Gastrocnemius medialis (tissue), 4 donors: ENCODE measurements at places on chromosomes 3 and 15. TPM values are rescaled to one million over a fixed set of nuclear protein-coding genes. Genes with fewer than 3 reads are reported as not detected.

The POPDC2 gene
- 7.8 TPM for total RNA-seq

The ARL8B gene
- 102 TPM for total RNA-seq

The FANCD2OS gene
- not detected for total RNA-seq

- H3K27ac ChIP-seq, result no peak overlapping the region
- no peak for DNase-seq
- H3K4me1 ChIP-seq, result no peaks in the 10 kb centered on the region
- no peaks in the 10 kb centered on the region for H3K36me3 ChIP-seq
Measured at GRCh38 chr15:47577461-47577860, 139.8 kb upstream of the SEMA6D start.

- no peaks in the 10 kb centered on the region for H3K36me3 ChIP-seq
- H3K4me3 ChIP-seq, result no peak overlapping the region
- DNase-seq, result no peak
- no peaks in the 10 kb centered on the region for H3K27me3 ChIP-seq
- H3K4me1 ChIP-seq, result no peaks in the 10 kb centered on the region
- no peak overlapping the region for H3K27ac ChIP-seq
Measured at GRCh38 chr15:98860281-98861041, 147.1 kb downstream of the PGPEP1L start.

- H3K27ac ChIP-seq, result peak overlapping the region; percentile 99
- peaks cover 22% of the 10 kb centered on the region for H3K4me1 ChIP-seq
- DNase-seq, result peak; percentile 100
- H3K27me3 ChIP-seq, result no peaks in the 10 kb centered on the region
- no peak overlapping the region for H3K4me3 ChIP-seq
Measured at GRCh38 chr3:42739401-42740158, 33.5 kb downstream of the CCDC13 start.

GRCh38 chr3:188239035-188239434, 85.1 kb downstream of the LPP start:
- H3K27me3 ChIP-seq, result no peaks in the 10 kb centered on the region
- peaks cover 36% of the 10 kb centered on the region for H3K4me1 ChIP-seq
- peak overlapping the region; percentile 84 for H3K27ac ChIP-seq
- no peaks in the 10 kb centered on the region for H3K36me3 ChIP-seq
- no peak for DNase-seq
- no peak overlapping the region for H3K4me3 ChIP-seq

- H3K27me3 ChIP-seq, result no peaks in the 10 kb centered on the region
- H3K36me3 ChIP-seq, result no peaks in the 10 kb centered on the region
- H3K4me3 ChIP-seq, result no peak overlapping the region
- peak overlapping the region; percentile 93 for H3K27ac ChIP-seq
Measured at GRCh38 chr3:8736436-8736835, 2.8 kb downstream of the CAV3 start.

DNA sequence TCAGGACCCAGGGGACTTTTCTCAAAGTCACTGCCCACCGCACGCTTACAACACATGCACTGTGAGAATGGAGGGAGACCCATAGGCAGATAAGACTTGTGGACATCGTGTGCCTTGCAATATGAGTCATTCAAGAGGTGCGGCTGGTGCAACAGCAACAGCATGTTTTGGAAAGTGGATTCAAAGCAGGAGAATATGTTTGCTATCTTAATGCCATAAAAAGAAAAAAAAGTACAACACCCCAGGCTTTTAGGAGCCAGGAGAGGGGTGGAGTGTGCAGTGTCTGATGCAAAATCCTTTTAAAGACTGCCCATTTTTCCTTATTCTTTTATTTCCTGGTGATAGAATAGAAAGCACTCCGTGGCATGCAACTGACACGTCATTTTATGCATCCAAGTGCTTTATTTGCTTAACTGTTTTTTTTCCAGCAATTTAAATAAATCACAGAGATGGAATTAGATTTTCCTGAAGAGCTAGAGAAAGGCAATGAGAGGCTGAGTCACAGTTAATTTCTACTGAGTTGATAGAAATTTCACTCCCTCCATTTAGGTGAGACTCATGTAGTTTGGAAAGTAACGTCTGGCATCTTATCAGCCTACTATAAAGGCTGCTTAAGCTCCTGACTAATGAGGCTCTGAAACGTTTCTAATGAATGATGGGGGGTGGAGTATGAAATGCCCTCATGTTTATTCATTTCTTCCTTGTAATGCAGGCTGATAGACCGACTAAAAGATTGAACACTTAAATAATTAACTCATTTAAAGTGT, 96.4 kb downstream of the NSUN3 start:
- no peak overlapping the region for H3K27ac ChIP-seq
- no peak overlapping the region for H3K4me3 ChIP-seq
- H3K27me3 ChIP-seq, result no peaks in the 10 kb centered on the region
- no peaks in the 10 kb centered on the region for H3K36me3 ChIP-seq
- no peak for DNase-seq

DNA sequence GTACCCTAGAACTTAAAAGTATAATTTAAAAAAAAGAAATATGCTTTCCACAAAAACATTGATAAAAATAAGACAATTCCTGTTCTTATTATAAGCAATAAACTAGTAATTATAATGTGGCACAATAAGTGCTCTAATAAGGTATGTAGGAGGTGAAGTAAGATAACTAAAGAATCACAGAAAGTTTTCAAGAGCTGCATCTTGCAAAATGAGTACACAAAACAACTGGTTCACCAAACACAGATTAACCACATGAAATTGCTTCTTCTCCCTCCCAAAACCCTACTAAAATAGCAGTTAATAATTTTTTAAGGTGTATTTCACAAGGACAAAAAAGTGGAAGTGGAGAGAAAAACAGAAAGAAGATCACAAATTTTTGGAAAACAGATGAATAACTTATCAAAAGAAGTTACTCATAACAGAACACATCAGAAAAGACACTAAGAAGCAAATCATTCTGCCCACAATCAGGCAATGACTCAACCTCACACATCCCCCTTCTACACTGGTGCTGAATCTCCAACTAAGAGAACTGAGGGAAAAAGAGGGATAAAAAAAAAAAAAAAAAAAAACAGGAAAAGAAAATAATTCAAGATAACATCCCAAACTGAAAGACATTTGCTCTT, 64.2 kb downstream of the TBC1D5 start:
- H3K27ac ChIP-seq, result no peak overlapping the region
- H3K4me1 ChIP-seq, result peaks cover 12% of the 10 kb centered on the region
- no peak overlapping the region for H3K4me3 ChIP-seq
- no peaks in the 10 kb centered on the region for H3K36me3 ChIP-seq
- no peaks in the 10 kb centered on the region for H3K27me3 ChIP-seq
- DNase-seq, result no peak

DNA sequence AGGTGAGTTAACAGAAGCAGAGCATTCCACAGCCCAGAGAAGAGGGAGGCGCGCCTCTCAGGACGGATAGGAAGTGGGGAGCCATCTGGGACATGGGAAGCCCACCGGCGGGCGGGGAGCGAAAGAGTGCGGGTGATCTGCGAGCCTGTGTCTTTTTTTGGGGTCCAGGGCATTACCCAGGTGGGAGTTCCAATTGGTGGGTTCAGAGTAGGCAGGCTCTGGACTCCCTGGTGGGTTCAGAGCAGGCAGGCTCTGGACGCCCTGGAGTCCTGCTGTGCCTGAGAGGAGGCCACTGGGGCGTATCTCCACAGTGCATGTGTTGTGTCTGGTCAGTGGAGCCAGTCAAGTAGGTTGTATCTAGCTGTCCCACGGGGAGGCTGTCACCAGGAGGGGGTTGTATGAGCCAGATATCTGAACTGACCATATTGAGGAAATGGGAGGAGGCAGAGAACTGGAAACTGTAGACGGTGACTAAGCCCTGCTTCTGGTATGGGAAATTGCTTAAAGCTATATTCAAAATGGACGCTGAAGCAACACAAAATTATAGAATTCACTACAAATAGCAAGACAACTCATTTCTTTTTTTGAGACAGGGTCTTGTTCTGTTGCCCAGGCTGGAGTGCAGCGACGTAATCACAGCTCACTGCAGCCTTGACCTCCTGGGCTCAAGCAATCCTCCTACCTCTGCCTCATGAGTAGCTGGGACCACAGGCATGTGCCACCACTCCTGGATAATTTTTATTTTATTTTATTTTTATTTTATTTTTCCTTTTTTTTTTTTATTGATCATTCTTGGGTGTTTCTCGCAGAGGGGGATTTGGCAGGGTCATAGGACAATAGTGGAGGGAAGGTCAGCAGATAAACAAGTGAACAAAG, 34.5 kb upstream of the CHST2 start:
- no peak overlapping the region for H3K4me3 ChIP-seq
- H3K27me3 ChIP-seq, result no peaks in the 10 kb centered on the region
- DNase-seq, result no peak
- H3K27ac ChIP-seq, result no peak overlapping the region
